NCI-H2107 (cell line): ENCODE measurements at places on chromosomes 7 and 10.

DNA sequence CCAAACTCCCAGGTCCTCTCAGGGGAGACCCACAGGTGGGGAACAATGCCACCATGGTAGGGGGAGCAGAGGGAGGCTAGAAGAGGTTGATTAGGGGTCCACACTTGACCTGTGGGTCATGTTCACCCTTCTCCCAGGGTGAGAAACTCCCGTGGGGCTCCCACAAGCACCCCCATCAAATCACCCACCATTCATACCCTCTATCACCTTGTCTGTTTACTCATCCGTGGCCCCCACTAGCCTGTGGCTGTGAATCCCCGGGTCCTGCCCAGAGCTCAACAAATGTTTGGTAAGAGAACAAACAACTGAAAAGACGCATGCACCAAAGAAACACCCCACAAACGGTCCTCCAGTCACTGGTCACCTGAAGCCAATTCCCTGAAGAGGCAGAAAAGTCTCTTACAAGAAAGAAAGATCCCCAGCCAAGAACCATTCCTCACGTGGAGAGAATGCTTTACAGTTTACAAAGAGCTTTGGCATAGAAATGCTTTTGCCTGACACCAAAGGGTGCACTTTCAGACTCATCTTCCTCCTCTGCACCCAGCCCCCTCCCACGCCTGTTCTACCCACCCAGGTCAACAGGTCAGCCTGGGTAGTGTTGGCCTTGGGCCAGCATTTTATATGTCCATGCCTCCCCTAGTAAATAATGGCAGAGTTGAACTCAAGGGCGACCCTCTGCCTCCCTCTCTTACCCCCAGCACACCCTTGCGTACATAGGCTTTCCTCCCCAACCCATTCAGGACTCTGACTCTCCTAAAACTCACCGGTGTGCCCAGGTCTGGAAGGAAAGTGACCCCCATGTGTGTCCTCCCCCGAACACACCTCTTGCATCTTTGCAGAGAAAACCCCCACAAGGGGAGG is 1.9 kb downstream of the ZCCHC24 start:
- DNase-seq: no peak

DNA sequence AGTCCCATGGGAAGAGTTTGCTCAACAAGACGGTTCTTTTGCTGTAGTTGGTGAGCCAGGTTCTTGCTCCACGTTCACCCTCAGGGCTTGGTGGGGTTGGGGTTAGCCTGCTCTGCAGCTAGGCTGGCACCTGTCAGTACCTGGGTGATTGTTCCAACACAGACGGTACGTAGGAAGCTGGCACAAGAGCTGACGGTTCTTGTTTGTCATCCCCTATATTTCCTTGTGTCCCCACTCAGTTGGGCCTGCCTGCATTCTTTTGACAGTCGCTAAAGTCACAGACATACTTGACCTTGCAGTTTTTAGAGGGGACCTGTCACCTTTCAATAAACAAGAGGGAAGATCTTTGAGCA is 40.2 kb upstream of the SYPL1 start:
- no peak for DNase-seq

- no peak for DNase-seq
Measured at GRCh38 chr7:51316666-51317581, at the start of gene COBL. Gene COBL (minus strand): TSS chr7:51316809. CDS start chr7:51316633, 176 bp downstream.

GRCh38 chr7:101234636-101235035 is 3.0 kb downstream of the CLDN15 start:
- DNase-seq: no peak

DNA sequence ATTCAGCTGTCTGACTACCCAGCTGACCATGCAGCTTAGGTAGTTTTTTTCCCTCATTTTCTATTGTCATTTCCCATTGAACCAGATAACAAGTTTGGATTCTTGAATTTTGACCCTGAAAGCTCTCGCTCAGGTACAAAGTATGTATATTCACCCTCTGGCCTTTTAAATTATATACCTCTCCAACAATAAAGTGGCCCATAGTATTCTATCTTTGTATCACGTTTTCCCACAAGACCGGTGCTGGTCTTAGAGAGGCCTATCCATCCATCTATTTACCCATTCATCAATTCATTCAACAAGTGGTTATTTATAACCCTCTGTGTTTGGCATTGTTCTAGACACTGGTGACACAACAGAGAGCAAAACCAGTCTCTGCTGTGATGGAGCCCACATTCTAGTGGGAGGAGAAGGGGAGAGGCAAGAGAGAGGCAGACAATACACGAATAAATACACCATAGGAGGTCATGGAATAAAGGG is 35.2 kb upstream of the NPSR1 start:
- no peak for DNase-seq

DNA sequence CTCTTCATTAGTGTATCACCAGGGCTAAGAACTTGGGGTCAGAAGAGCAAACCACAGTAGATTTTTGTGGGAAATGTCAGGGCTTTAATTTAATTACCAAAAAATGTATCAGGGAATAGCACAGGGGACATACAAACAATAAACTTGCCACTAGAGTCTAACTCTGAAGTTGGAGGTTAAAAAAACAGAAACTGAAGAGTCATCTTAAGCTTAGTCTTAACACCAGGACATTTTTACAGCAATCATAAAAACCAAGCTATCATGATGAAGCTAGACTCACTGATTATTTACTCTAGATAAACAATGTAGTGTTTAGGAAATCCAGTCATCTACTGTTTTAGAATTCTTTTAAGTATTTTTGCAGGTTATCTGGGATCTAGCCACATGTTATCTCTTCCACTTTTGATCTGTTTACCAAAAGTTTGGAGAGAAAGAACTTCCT is 48.4 kb upstream of the GLI3 start:
- DNase-seq: no peak

GRCh38 chr7:29565224-29565630 is 1.6 kb downstream of the PRR15 start:
- no peak for DNase-seq

DNA sequence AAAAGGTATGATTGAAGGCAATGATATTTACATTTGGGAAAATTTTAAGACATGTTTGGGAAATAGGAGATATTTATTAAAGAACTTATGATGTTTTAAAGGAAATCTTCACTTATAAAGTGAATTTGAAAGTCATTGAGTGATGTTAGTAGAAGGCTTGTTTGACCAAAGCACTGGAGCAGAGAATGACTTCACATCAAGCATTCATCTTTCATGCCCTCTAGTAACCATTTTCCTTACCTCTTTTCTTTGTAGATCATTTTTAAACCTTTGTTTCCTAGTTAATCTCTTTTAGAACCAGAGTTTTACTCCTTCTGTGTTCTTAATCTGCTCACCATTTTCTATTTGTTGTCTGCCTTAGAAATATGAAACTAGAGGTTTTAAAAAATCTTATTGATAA is 111.3 kb upstream of the FOXP2 start:
- DNase-seq: no peak
